ENCODE measurements at places on chromosomes 5 and 9.

DNA sequence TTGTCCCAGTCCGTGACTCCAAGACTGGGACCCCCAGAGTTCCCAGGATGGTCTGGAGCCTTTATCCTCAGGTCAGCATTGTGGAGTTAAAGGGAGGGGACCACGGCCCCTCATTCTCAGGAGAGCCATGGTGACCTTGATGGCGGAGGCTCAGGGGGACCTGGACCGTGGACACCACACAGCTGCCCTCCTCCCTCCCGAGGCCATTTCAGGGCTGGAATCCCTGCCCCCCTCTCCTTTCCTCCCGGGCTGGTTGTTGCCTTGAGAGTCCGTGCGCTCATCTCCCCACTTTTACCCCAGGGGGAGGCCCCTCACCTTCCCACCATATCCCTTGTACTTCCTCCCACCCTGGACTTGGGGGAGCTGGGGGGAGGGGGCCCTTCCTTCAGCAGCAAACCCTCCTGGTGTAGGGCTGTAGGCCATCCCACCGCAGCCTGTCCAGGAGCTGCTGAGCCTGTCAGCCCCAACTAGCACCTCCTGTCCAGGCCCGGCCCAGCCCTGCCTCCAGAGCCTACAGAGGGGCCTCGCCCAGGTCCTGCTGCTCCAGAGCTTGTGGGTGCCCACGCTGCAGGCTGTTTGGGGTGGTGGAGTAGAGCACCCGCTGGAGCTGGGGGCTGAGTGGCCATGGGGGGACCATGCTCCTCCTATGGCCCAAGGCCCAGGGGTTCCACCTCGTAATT lies 14.3 kb upstream of the AJM1 start:
- no peak for DNase-seq

GRCh38 chr9:20376731-20377375 lies 245.4 kb downstream of the MLLT3 start:
- peak; percentile 26 for DNase-seq

DNA sequence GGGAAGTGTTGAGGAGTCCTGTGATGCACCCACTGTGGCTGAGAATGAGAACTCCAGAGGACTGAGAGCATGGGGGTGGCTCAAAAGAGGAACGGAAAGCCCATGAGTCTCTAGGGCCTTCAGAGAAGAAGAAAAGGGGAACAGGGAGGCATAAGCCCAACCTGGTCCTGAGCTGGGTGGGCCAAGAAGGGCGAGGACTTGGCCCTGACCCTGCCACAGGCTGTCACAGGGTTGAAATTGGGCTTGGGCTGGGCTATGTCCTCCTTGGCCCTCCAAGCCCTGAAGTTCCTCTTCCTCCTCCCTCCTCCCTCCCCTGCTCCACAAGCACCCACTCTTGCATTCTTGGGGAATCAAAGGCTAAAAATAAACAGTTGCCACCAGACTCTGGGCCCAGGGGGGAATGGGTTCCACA lies 49.3 kb upstream of the PPARGC1B start:
- no peak for DNase-seq

GRCh38 chr5:88837817-88838216 lies 45.2 kb downstream of the MEF2C start:
- no peak for DNase-seq

GRCh38 chr9:104765138-104765537 lies 1.2 kb downstream of the NIPSNAP3B start:
- no peak for DNase-seq

GRCh38 chr9:17578911-17579793 lies at the start of gene SH3GL2:
Gene SH3GL2 (plus strand): TSS chr9:17579066.
- peak; percentile 28 for DNase-seq

- no peak for DNase-seq
These were observed 176.3 kb downstream of the MAN2A1 start for GRCh38 chr5:109866051-109866450.

- no peak for DNase-seq
These were observed 81.9 kb upstream of the CTSL start for GRCh38 chr9:87643778-87644570.

DNA sequence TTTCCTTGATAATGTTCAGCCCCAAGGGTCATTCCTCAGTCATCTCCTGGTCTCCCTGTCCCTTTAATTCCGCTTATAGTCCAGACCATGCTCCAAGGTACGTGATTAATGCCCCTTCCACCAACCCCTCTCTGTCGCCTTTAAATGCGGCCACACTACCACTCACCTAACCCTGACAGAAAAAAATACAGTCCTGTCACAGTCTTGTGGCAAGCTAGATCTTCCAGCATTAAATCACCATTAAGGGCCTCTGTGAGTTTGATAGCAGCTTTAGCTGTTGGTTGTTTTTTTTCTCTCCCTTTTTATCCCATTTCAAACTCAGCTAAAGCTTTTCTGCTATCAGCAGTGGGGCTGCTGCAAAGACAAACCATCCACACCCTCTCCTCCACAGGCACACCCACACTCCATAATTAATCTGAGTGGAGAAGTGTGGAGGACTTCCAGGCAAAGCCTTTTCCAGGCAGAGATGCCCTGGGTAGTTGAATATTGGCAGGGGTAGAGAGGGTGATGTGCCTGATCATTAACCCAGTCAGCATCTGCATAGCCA lies 522.7 kb upstream of the CLINT1 start:
- DNase-seq = no peak

DNA sequence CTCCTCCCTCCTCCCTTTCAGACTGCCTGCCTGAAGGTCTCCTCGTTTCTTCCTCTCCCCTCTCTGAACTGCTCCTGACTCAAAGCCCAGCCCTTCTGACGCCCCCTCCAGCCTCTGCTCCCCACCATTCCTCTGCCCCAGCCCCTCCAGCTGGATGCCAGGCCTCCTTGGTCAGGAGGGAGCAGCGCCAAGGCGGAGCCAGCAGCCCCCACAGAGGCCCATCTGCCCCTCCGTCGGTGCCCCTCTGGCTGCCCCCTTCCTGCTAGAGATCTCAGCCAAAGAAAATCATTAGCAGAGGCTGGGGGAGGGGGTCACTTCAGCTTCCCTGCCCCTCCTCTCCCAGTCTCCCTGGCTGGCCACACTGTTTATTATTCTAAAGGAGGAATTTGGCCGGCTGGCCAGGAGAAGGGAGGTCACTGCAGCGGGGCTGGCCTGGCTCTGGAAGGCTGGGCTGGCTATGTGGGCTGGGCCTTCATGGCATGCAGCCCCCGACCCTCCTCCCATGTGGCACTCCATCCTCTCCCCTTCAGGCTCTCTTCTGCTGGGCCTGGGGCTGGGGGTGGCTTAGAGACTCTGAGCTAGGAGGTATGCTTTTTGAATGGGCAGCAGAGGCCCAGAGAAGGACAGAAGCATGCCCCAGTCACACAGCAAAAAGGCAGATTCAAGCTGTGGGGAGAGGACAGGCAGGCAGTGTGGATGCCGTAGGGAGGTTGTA lies 16.9 kb downstream of the PDGFRB start:
- DNase-seq = peak; percentile 97

GRCh38 chr9:3600672-3601071 lies 74.9 kb upstream of the RFX3 start:
- no peak for DNase-seq

- DNase-seq = no peak
These were observed 485.3 kb downstream of the CDH9 start for GRCh38 chr5:26553079-26553478.

DNA sequence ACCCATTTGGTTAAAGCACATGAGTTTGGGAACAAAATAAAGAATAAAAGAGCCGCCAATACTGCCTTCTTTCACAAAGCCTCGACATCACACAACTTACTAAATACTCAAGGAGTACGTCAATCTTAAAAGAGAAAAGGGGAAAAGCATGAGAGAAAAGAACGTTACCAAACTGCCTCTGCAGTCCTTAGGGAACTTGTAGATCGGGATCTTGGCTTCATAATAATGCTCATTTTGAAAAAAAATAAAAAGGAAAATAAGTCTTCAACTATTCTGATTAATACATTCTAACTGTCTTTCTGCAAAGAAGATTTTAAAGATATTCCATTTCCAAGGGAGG lies 618.4 kb downstream of the PDE4D start:
- peak; percentile 6 for DNase-seq

- no peak for DNase-seq
These were observed 41.8 kb downstream of the GRAMD2B start for GRCh38 chr5:126464959-126465358.

GRCh38 chr9:76423216-76424177 lies 29.3 kb upstream of the RFK start:
- DNase-seq = no peak

- no peak for DNase-seq
These were observed 23.3 kb downstream of the CCNH start for GRCh38 chr5:87389296-87390034.

- DNase-seq = no peak
These were observed 197.0 kb downstream of the ALDH1A1 start for GRCh38 chr9:72755836-72756235.

DNA sequence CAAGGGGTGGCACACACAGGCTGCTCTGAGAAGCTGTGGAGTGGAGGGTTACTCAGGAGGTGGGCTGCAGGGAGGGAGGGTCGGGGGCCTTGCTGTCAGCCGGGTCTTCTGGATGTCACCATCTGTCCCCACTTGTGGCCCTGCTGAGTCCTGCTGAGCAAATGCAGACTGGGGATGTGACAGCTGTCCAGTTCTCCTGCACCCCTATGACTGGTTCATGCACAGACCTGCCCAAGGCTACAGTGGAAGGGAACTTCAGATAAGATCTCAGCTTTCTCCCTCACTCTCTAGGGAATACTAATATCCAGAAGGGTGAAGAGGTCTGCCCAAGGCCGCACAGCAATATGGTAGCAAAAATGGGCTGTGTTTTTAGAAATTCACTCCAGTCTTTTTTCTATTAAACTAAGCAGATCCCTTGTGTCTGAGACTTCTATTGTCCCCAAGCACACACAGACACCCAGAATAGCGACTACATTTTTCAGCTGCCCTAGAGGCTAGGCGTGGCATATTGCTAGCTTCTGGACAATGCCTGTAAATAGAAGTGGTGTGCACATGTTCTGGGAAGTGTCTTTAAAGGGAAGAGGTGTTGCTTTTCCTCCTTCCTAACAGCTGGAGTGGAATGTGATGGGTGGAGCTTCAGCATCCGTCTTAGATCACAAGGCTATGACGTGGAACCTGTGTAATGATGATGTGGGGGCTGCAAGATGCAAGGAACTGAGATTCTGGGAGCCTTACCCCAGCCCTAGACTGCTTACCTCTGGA lies 51.1 kb upstream of the TBC1D2 start:
- DNase-seq = no peak

DNA sequence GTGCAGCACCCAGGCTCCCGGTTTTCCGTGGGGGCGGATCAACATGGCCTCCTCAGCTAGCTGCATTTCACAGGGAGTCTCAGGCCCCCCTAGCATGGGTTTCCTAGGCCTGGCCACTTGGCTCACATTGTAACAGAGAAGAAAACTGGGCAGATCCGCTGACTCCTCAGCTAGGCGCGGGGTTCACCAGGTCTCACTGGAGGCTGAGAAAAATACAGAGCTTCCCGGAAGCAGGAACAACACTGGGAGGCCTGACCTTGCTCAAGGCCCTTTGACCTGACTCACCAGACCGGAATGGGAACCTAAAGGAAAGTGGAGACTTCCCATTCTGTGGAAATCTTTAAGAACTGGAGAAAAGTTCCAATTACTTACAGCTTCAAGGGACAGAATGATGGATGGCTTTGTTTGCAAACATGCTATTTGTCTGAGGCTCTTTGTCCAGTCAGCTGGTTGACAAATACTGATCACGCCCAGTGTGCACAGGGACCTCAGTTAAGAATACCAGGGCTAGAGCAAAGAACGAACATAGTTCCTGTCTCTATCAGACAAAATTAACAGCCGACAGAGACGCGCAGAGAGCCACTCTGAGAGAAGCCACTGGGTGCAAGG lies 88.7 kb upstream of the LRRTM2 start:
- DNase-seq = no peak

GRCh38 chr9:97954550-97954989 lies 16.6 kb upstream of the HEMGN start:
- peak; percentile 9 for DNase-seq

DNA sequence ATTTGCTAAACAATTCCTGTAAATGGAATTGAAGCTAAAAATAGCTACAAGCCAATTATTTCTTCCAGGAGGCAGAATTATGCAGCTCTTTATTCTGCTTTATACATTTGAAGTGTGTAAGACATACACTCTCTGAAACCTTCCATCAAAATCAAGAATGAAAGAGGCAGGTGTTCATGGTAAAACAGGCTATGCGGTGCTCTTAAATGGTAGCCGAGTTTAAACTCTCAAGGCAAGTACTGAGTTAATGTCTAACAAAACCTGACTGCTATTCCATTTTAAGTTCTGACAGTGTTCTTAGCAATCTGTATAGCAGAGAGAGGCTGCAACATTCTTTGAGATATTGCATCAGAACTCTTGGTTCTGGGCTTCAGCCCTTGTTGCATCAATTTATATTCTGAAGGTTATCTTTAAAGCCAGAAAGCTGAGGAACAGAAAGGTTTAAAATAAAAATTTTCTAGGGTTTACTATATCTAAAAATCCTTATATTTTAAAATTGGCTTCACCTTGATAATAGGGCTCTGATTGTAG lies 248.3 kb upstream of the CCNG1 start:
- no peak for DNase-seq

GRCh38 chr5:102811972-102812371 lies 56.9 kb downstream of the PAM start:
- peak; percentile 52 for DNase-seq

DNA sequence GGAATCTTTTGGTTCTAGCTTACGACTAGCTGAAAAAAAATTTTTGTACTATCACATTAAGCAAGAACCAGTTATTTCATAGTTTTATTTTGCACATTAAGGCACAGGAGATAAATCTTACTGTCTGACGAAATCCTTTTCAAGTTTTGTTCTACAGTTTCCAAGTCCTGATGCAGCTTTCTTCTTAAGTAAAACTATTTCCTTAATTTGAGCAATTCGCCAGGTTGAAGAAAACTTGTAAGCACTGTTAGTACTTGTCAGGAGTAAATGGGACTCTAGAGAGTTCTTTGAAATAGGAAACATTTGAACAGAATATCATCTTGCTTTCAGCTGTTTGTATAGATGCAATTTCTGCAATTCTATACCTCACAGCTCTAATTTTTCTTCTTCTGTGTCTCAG lies 318.8 kb upstream of the ELAVL2 start:
- DNase-seq = no peak

DNA sequence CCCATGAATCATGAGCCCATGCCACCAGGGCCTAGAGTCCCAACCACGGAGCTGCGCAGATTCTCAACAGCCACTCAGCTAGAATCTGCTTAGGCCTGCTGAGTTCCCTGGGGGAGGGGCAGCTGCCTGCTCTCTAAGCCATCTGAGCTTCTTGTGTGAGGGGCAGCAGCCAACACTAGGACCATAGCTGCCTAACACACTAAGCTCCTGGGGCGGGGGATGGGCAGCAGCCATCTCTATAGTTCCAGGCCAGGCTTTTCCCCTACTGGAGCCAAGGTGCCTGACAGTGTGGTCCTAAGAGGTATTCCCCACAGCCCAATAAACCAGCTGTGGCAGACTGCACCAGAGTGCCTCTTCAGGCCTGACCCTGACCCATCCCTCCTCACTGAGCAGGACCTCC lies 255.9 kb upstream of the ACO1 start:
- no peak for DNase-seq
